ENCODE measurements at places on chromosomes 16 and 17.

- DNase-seq = no peak
These were observed 8.7 kb downstream of the FZD2 start for GRCh38 chr17:44565866-44566443.

GRCh38 chr17:17036524-17036998, 5.7 kb upstream of the MPRIP start:
- no peak for DNase-seq

DNA sequence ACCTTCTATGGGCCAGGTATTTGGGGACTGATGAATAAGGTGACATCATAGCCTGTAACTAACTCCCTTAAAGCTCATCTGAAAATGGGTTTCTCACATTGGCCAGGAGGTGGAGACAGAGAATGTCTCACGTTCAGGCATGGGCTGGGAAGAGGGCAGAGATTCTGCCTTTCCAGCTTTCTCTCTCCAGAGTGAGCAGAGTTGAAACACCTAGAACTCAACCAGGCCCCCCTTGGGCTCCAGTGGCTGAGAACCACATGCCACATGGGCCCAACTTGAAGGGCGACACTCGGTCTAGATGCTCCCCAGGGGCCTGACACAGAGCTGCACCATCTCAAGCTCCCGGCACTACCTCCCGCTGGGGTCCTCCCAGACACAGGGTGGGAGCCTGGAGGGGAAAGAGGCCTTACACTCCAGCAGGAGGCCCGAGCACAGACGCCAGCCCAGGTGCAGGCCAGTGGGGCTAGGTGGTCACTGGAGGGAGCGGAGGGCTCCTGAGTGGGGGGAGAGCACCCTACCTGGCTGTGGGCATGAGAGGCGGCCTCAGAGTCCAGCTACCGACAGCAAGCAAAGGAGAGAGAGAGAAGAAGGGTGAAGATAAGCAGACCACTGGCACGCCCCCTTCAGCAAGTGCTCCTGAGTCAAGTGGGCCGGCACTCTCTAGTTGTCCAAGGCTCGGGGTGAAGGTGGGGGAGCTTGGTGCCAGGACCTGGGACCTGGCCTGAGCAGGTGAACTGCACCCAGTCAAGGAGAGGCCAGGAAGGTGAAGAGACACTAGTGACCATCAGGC, 55.9 kb downstream of the MYO18A start:
- DNase-seq = peak; percentile 79

- no peak for DNase-seq
These were observed 43.2 kb downstream of the RAI1 start for GRCh38 chr17:17724307-17725010.

DNA sequence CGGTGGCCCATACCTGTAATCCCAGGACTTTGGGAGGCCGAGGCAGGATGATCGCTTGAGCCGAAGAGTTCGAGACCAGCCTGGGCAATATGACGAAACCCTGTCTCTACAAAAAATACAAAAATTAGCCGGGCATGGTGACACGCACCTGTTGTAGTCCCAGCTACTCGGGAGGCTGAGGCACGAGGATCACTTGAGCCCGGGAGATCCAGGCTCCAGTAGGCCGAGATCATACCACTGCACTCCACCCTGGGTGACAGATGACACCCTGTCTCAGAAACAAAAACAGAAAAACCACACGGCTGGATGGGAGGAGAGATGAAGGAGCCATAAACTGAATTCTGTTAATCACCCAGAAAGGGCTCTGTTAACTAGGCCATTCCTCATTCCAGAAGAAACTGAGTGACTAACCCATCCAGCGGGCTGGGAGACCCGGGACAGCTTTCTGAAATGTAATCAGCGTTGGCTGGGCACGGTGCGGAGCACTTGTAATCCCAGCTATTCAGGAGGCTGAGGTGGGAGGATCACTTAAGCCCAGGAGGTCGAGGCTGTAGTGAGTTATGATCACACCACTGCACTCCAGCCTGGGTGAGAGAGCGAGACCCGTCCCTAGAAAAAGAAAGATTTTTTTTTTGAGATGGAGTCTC, 641 bp upstream of the NT5C3B start:
- DNase-seq = peak; percentile 16

- no peak for DNase-seq
These were observed 2.0 kb upstream of the TNFRSF13B start for GRCh38 chr17:16973760-16974540.

DNA sequence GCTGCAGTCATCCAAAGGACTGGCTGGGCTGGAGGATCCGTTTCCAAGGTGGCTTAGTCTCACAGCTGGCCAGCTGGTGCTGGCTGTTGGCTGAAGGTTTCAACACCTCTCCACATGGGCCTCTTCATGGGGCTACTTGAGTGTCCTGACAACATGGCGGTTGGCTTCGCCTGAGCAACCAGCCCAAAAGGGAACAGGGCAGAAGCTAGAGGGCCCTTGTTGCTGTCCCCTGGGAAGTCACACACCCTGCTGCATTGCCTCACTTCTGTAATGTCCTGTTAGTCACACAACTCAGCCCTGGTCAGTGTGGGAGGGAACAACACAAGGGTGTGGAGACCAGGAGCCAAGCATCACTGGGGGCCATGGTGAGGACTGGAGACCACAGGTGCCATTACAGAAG, 36.6 kb downstream of the C16orf78 start:
- no peak for DNase-seq

DNA sequence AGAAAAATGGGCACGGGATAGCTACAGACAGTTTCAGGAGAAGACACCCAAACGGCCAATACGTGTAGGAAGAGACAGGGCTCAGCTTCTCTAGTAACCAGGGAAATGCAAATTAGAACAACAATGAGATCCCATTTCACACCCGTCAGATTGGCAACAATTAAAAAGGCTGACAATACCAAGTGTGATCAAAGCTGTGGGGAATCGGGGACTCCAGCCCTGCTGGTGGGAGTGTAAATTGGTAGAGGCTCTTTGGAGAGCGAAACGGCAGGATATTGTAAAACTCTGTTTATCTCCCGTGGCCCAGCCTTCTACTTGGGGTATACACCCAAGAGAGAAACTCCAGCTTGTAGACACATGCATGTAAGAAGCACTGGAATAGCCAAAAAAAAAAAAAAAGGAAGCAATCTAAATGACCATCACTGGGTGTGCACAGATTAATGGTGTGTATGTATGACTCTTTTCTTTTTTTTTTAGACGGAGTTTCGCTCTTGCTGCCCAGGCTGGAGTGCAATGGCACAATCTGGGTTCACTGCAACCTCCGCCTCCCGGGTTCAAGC, 27.5 kb downstream of the MYBBP1A start:
- no peak for DNase-seq

GRCh38 chr16:22380529-22380928, 6.1 kb upstream of the CDR2 start:
- DNase-seq = no peak

DNA sequence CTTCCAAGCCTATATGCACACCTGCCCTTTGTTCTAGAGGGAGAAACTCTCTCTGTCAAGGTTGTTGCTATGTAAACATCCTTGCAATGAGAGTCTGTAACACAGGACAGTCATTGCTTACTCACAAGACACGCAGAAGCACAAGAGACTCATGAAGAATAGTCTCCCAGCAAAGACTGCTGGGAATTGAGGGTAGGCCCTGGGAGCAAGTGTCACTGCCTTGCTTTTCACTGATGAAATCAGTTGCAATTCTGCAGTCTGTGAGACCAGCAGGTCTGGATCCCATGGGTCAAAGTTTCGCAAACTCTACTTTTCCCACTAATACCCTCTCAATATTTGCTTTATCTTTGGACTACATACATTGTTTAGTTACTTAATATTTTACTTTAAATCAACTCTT, 177.4 kb downstream of the FTO start:
- DNase-seq = peak; percentile 68

DNA sequence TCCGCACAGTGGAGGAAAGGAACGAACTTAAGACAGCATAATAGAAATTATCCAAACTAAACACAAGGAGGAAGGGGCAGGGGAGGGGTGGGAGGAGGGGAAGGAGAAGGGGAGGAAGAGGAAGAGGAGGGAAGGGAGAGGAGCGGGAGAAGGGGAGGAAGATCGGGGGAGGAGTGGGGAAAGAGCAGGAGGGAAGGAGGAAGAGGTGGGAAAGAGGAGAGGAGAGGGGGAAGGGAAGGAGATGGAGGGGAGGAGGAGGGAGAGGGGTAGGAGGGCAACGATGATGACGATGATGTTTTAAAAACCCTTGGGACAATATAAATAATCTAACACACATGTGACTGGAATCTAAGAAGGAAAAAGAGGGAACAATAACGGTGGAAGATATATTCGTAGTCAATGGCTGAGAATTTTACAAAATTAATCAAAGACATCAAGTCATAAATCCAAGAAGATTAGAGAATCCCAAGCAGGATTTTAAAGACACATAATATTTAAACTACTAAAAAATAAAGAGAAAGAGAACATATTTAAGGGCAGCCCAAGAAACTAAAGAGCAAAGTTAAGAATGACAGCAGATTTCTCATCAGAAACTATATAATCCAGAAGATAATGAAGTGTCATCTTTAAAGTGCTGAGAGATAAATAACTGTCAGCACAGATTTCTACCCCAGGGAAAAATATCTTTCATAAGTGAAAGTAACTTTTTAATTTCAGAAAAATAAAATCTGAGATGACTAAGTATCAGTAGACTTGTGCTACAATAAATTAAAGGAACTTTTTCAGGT, 30.2 kb downstream of the C16orf95 start:
- no peak for DNase-seq

- DNase-seq = peak; percentile 78
These were observed 55.9 kb upstream of the PLCG2 start for GRCh38 chr16:81723098-81723723.

DNA sequence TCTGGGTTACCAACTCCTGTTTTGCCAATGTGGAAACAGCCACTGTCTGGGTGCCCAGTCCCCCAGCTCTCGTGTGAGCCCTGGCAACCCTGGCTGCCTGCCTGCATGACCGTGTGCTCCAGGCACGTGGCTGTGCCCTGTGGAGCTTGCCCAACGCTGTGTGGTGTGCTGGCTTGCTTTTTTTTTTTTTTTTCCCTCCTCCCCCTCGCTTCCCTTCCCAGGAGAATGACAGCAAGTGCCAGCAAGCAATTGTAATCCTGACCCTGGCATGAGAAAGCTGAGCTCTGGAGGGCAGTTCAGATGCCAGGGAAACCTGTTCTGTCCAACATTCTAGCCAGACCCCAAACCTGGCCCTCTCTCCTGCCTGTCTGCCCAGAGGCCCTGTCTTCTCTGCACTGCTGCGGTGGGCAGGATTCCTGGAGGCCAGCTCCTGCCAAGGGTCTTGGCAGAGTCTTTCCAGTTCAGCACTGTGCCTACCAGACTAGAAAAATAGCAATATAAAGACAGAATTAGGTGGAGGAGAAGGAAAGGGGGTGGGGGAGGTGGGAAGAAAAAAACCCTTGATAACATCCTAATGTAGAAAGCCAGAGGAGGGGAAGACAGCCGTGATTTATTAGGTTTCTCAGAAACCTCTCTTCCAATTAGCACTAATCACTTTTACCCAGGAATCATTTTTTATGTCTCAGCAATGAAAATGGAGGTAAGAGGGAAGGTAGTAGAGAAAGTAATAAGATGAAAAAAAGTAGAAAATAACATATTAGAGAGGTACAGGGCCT, 9.0 kb downstream of the HLF start:
- DNase-seq = no peak

DNA sequence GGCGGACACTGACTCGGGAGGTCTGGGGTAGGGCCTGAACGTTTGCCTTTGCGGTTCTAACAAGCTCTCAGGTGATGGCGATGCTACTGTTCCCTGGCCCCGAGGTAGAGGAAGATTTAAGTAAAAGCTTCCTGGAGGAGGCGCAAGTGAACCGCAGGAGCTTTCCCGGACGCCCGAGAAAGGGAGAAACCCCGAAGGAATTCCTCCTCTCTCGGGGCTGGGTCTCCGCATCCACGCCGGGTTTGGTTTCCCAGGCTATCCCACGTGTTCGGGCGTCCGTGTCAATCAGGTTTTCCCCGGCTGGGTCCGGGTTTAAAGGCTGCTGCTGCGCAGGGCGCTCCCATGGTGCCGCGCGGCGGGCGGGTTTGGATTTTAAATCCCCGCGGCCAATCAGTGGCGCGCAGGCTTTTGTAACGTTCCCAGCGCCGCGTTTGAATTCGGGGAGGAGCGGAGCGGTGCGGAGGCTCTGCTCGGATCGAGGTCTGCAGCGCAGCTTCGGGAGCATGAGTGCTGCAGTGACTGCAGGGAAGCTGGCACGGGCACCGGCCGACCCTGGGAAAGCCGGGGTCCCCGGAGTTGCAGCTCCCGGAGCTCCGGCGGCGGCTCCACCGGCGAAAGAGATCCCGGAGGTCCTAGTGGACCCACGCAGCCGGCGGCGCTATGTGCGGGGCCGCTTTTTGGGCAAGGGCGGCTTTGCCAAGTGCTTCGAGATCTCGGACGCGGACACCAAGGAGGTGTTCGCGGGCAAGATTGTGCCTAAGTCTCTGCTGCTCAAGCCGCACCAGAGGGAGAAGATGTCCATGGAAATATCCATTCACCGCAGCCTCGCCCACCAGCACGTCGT, at the start of gene PLK1:
PLK1 (plus strand) TSS at position 460 of the 844 bp plus-strand sequence; CDS start at position 504, 44 bp downstream.
- DNase-seq = peak; percentile 79

GRCh38 chr17:5526821-5527598, 40.6 kb downstream of the MIS12 start:
- peak; percentile 98 for DNase-seq

DNA sequence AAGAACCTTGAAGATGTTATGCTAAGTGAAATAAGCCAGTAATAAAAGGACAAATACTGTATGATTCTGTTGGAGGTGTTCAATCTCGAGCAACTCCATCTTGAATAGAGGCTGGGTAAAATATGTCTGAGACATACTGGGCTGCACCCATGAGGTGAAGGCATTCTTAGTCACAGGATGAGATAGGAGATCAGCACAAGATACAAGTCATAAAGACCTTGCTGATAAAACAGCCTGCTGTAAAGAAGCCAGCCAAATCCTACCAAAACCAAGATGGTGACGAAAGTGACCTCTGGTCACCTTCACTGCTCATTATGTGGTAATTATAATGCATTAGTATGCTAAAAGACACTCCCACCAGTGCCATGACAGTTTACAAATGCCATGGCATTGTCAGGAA, 98.1 kb downstream of the RGS9 start:
- DNase-seq = peak; percentile 54

DNA sequence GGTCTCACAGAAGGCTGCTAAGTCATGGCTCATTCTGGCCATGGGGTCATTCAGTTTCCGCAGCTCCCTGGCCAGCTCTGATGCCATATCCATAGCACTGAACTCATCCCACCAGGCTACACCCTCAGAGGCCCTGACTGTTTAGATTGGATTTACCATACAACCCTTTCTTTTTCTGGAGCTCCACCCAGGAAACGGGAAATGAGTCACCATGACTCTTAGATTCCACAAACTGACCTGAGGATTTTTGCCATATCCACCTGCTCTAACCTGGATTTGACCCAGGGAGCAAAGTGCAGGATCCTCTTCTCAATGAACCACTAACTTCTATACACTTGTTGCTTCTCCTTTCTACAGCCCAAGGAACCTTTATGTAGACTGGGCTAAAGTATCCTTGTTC, 20.3 kb upstream of the CALB2 start:
- DNase-seq = no peak

DNA sequence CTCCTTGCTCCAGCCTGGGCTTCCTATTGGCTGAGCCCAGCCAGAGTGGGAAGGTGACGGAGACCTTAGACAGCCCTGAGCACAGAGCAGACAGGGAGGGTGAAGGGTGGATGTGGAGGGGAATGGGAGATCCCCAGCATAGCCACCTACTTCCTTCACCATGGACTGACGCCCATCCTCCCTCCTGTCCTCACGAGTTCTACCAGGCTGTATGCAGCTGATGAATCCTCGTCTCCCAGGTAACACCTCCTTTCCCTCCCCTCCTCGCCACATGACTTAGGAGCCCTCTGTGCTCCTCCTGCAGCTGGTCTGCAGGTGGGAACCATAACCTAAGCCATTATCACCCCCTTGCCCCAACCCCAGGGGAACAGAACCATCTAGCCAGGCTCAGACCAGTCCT, 9.0 kb upstream of the CRHR1 start:
- DNase-seq = no peak
